ENCODE measurements at places on chromosomes 1 and 21.

GRCh38 chr1:116764466-116764898, 10.3 kb downstream of the CD2 start:
- DNase-seq = no peak

DNA sequence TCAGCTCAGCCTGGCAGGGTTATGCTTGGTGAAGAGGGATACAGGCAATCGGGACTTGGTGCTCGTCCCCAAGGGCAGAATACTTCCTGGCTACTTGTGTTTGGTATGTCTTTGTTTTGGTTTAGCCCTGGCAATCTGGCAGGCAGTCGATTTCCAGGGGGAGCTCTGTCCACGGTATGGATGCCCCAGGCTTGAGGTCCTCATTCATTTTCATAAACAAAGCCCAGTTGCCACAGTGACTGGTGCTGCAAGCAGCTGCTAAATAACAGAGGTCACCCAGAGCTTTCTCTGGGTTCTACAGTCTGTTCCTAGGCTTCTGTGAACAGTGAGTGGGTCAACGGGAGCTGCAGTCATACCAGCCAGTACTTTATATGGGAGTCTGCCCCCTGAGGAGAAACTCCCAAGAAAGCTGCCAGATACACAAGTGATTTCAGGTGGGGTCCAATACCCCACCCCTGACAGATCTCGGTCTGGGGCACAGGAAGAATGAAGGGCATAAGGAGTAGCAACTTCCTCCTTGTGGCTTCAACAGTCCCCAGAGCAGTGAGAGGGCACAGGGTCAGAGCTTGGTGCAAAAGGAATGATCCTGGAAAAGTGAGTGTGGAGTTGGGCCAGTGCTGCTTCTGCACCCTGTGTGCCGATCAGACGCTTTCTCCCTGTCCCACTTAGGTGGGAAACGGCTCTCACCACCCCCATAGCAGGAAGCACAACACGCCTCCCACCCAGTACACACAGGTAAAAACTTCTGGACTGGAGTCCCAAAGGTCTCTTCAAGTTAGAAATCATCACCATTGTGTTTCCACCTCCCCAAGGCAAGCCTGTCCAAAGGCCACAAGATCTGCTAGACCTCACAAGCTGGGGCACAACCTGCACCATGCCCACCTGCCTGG, 55.5 kb downstream of the TGFBR3 start:
- no peak for DNase-seq

DNA sequence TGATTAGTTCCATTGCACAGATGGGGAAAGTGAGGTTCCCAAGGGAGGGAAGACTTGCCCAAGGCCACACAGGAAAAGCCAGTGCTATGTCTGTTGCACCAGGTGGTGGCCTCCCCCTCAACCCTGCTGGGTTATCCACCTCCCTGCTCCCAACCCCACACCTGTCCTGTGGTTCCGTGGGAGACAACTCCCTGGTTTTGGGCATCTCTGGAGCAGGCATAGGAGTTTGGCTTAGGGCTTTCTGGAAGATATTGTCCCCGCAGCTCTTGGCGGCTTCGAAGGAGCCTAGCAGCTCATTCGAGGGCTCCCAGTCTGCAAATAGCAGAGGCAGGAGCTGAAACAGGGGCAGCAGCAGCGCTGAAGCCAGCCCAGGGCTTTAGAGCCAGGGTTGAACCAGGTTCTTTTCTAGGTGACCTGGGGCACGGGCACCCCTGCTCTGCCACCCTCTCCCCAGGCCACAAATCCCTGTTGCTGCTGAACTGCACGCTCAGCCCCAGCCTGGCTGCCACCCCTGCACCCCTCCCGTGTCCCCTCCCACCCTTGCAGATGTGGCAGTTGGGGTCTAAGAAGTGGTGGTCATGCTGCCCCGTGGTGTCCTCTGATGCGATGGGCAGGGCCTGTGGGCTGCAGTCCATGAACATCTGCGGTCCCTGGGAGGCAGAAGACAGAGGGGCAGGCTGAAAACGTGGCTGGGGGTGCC, 22.1 kb downstream of the SPOCD1 start:
- DNase-seq = no peak

DNA sequence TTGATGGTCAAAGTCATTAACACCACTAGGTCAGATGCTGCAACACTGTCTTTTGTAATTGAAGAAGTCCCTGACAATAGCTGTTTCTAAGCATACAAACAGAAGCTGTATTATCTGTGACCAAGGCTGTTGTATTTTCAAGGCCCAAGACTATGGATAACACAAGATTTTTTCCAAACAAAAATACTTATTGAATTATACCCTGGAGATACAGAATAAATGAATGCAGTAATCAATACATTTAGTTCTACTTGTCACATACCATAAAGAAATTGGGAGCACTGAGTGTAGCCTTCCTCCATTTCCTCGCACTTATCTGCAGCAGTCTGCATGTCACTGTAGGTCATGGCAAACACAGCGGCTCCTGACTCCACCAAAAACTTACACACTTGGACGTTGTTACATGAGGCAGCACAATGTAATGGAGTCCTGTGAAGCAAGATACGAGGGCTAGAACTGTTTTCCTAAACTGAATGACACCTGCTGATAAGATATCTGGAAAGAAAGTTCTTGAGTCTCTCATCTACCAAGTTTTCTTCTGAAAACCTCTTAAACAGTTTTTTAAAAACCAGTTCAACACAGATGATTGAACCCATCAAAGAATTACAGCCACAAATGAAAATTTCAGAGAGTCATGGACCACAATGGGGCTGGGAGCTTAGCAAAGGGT, 56.9 kb downstream of the TP53BP2 start:
- no peak for DNase-seq

GRCh38 chr1:9293533-9294404, 1.1 kb downstream of the SPSB1 start:
- DNase-seq = no peak

- no peak for DNase-seq
Observed at GRCh38 chr21:39014747-39015146, 168.5 kb downstream of the PSMG1 start.
